CD4-positive, alpha-beta T cell treated with Interleukin-2 at 100 ng/mL for 4 hours (primary cell): ENCODE measurements at places on chromosomes 4 and X.

- no peak for DNase-seq
These were observed 8.3 kb downstream of the PRRG1 start for GRCh38 chrX:37357436-37357835.

- DNase-seq: no peak
These were observed 73.2 kb downstream of the HTRA3 start for GRCh38 chr4:8342651-8343261.

DNA sequence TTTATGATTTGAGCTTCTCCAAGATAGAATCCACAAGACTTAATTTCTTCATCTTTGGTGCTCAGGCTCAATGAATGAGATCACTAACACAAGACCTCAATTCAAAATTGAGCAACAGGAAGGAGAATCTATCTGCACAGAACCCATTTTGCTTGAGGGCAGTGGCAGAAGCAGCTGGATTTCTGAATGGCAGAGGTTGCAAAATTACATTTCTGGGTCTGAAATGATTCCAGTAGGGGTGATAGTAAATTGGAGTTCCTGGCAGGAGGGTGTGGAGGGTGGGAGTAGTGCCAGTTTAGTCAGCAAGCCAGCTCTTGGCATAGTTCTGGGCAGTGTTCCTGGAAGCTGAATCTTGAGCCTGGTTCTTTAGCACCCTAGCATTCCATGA is 281.1 kb downstream of the SLC7A11 start:
- no peak for DNase-seq

DNA sequence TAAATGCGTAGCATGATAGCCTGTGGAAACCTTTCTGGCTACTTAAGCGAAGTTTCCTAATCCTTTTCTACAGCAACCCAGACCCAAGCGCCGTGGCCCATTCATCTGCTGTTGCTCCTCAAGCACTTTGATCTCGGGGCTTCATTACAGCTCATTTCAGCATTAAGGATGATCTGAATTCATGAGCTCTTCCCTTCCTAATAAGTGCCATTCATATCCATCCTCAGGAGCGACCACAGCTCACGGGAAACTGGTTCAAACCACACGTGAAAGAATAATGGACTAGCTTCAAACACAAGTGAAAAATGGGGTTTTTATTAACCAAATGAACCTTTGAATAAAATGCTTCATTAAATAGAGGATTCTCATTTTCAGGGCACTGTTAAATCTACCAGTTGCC is 202.6 kb upstream of the LEF1 start:
- DNase-seq: no peak

GRCh38 chrX:96838537-96838936 is 45.2 kb upstream of the RPA4 start:
- no peak for DNase-seq

GRCh38 chrX:85111347-85111746 is 107.7 kb downstream of the APOOL start:
- peak; percentile 9 for DNase-seq

DNA sequence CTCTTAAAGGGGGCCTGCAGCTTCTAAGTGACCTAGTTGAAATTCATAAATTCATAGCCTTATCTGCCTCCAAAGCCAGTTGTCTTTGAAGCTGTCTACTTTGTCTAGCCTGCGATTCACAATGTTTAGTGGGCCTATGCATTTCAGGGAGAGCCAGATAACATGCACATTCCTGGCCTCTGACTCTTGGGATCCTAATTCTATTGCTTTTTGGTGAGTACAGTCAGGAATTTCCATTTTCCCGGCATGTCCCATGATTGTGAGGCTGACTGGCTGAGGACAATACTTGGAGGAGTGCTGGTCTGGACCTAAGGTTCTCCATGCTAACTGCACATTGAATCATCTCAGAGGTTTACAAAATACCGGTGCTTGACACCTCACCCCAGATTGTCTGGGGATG is 155.0 kb downstream of the MSL3 start:
- DNase-seq: no peak

GRCh38 chrX:41332005-41332404 is 2.0 kb upstream of the DDX3X start:
- DNase-seq: no peak

DNA sequence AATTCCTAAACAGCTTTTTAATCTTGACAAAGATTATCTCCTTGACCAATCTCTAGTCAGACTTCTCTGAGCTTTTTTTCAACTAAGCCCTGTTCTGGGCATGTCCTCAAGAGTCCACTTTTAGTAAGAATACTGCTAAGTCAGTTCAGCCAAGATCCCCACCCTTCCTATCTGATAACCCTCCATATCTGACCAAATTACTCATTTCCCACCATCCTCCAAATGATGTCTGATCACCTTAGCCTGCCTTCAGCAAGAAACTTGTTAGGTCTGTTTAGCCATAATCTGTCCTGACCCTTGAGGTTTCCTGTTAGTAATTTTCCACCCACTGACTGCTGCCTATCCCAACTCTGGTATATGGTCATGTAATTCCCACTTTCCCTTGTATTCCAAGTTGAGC is 65.2 kb downstream of the FAM13A start:
- DNase-seq: no peak
